ENCODE measurements at places on chromosomes 6 and 20.
A peak's percentile ranks its signal among the peaks of the same experiment; 100 is the strongest.

DNA sequence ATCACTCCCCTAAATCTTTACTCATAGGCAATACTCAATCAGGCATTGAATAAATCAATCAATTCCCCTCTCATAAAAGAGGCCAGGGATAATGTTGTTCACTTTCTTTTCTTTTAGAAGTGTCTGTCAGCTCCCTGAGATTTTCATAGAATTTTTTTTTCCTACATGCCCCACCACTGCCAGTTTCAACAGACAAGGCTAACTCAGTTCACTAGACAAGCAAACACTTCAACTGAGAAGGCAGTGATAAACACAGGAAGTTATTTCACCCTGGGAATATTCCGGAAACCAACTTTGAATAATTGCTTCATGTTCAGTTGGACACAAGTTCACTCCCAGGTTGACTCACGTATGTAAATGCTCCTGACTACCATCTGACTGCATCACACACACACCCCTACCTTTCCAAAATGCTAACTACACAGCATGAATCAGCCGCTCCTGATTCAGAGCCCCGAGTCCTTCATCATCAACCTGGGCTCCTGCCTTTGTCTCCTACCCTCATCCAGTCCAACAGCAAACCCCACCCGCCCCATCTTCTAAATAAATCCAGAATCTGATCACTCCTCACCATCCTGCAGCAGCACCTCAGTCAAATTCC, 143.9 kb downstream of the BCAS1 start:
- DNase-seq, result peak; percentile 87

GRCh38 chr6:113669606-113670005, 187.5 kb upstream of the MARCKS start:
- DNase-seq, result no peak

DNA sequence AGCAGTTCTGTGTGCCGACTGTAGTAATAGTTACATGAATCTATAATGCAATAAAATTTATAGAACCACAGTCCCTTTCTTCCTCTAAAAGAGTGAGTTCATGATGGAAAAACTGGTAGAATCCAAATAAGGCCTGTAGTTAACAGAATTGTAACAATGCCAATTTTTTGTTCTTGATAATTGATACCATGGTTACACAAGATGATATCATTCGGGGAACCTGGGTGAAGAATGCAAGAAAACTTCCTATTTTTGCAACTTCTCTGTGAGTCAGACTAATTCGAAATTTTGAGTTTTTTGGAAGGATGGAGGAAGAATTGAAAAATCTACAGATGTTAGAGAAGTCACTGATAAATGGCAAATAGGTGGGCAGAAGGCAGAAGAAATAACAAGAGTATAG, 381.8 kb downstream of the CDKAL1 start:
- peak; percentile 41 for DNase-seq

DNA sequence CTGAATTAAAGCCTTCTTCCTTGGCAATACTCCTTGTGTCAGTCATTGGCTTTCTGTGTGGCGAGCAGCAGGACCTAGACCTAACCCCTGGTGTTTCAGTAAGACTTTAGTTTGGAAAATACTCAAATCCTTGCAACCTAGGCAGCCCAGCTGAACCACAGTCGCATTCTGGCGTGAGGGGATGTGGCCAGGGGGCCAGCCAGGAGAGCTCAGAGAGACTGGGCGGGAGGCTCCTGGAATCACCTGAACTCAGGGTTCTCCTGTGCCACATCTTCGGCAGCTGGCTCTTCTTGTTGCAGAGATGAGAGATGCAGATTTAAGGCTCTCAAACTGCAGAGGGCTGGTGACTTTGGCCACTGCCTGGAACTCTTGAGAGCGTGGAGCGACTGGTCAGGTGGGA, 102.7 kb downstream of the SYNDIG1 start:
- DNase-seq, result no peak
